ENCODE measurements at places on chromosomes 2 and 18.

- no peak for DNase-seq
These were observed 3.7 kb upstream of the MEIS1 start for GRCh38 chr2:66431274-66431642.

- no peak for DNase-seq
These were observed 294.3 kb upstream of the MEX3C start for GRCh38 chr18:51491678-51492372.

GRCh38 chr2:64865831-64866345 lies 123.3 kb upstream of the SLC1A4 start:
- DNase-seq = no peak

GRCh38 chr18:58228762-58229161 lies 184.7 kb downstream of the NEDD4L start:
- DNase-seq = no peak

DNA sequence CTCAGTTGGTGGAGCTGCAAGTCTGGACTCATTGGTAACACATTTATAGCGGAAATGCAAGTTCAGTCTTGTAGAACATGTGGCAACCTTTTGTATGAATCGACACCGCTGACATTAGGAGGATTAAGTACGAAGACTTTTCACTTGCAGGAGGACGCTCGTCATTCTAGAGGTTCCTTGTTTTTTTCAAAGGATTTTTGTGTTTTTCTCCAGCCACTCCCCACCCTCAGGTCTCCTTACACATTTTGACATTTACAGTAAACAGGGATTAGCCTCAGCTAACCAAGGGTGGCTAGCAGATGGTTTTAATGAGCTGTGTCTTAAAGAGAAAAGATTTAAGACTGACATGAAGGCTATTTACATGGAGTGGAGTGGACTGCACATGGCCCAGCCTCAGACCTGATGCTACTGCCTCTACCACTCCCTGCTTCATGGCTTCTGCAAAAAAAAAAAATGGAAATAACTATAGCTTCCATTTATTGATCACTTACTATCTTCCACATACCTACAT lies 173.8 kb downstream of the TRIB2 start:
- DNase-seq = no peak

DNA sequence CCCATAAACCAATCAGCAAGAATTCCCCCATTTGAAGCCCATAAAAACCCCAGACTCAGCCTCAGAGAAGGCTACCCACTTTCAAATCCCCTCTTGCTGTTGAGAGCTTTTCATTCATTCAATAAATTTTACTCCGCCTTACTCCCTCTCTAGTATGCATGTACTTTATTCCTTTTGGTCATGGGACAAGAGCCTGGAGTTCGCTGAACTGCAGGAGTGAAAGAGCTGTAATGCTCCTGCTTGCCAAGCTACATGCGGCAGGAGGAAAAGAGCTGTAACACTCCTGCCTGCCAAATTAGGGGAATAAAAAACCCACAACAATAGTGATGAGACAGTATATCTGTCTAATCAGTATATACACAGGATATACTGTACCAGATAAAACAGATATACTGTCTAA lies 1261.7 kb downstream of the LRP1B start:
- no peak for DNase-seq

All from stimulated activated CD8-positive, alpha-beta memory T cell treated with anti-CD3 and anti-CD28 coated beads, Interleukin-15, amount 100 ng/mL, for 24 hours (primary cell).